ENCODE measurements at places on chromosomes 4 and X. TPM values are rescaled to one million over a fixed set of nuclear protein-coding genes. Genes with fewer than 3 reads are reported as not detected.

FAM47A gene
- total RNA-seq, result not detected

PDZD4 gene
- total RNA-seq, result 3.4 TPM

VCX2 gene
- total RNA-seq, result not detected

LRCH2 gene
- total RNA-seq, result 0.03 TPM

TENM3 gene
- 1.8 TPM for total RNA-seq

SASH3 gene
- not detected for total RNA-seq

KIAA1210 gene
- not detected for total RNA-seq

SERPINA7 gene
- total RNA-seq, result not detected

ITGB1BP2 gene
- 0.88 TPM for total RNA-seq

All from A549 treated with GW870086 at 1 μM for 4 hours (cell line).